ENCODE measurements at places on chromosomes 7 and 10.

DNA sequence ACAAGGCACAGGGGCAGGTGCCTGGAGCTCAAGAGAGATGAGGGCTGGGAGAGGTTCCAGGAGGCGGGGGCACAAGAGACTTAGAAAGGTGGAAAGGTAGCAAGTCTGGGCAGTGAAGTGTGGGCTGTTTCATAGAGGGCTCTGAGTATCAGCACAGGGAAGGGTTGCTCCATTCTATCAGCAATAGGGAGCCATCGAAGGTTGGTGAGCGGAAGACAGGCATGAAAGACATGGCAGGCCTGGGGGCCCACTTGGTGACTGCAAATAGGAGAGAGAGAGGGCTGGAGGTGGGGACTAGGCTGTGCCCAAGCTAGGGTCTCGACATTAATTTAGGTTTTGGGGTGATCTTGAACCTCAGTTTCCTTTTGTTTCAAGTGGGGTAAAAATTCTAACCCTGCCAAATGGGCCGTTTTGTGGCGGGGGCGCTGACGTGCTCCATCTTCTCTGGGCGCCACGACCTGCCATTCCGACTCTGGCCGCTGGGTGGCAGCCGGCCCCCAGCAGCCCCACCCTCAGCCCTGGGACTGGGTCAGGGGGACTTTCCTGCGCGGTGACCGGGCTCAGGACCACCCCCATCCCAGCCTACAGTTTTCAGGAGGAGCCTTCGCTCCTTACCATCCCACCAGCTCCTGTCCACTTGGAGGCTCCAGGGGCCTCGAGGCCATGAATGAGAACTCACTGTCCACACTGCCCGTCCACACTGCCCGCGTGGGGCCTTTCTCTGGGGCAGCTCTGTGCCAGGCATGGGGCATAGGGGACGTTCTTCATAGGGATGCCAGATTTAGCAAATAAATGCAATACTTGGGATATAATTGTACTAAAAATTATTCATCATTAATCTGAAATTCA, 37.2 kb upstream of the PCBD1 start:
- peak; percentile 33 for DNase-seq

- DNase-seq, result no peak
These were observed 451.1 kb downstream of the SH2D4B start for GRCh38 chr10:80988755-80989154.

GRCh38 chr10:26890956-26891355, 30.2 kb upstream of the ABI1 start:
- no peak for DNase-seq

DNA sequence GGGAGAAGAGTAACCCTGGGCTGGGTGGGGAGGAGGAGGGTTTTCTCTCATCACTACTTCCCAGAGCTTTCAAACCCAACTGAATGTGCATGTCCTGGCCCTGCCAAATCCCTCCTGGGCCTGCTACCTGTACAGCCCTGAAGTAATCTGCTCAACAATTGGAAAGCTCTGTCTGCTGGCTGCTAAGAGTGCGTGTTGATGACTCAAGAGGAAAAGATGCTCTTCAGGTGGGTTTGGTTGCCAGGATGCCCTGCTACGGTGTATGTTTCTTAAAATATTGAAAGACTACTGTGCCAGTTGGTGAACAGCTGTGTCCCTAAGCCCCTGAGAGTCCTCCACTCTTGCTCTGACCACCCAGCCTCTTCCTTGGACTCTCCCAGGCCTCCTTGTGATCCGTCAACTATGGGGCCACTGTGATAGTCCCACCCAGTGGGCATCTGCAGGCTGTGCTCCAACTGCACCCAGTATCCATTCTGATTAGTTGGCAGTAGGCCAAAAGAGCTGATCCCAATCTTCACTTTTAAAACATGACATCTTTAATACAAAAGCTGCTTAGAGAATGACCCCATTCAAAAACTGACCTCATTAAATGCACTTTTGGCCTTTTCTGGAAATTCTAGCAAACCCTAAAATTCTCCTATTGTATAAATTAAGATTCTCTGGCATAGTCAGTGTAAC, 85.6 kb downstream of the AOAH start:
- DNase-seq, result peak; percentile 9

DNA sequence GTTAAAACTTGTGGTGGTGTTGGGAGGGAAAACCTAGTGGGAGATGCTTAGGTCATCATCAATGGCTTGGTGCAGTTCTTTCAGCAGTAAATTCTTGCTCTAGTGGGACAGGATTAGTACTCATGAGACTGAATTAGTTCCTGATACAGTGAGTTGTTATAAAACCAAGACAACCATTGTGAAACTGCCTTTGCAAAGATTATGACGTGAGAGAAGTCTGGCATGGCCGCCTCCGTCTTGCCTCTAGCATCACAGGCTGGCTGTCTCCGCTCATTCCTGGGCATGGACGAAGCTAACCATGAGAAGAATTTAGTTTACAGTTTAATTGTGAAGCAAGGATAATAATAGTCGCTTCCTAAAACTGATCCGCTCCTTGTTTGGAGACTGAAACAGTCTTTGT, 186.4 kb downstream of the KIF20B start:
- DNase-seq, result no peak
